Panc1 (cell line): ENCODE measurements at places on chromosomes 12 and 14.

DNA sequence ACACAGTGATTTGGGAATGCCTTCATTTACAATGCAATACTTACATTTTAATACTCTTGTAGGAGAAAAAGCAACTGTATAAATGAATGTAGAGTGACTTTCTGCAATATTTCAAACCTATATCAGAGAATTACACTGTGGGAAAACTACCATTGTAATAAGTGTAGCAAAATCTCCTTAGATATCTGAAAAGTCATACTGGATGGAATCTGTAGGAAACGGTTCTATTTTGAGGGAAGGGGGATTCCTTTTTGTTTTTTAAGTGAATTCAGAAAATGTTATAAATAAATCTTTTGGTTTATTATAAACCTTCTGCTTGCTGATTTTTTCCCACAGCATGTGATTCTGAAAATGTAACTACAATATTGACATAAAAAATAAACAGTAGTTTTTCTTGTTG, 23.0 kb downstream of the ZNF891 start:
- H3K4me1 ChIP-seq = no peaks in the 10 kb centered on the region
- H3K27ac ChIP-seq = no peak overlapping the region
- no peak overlapping the region for H3K4me3 ChIP-seq

DNA sequence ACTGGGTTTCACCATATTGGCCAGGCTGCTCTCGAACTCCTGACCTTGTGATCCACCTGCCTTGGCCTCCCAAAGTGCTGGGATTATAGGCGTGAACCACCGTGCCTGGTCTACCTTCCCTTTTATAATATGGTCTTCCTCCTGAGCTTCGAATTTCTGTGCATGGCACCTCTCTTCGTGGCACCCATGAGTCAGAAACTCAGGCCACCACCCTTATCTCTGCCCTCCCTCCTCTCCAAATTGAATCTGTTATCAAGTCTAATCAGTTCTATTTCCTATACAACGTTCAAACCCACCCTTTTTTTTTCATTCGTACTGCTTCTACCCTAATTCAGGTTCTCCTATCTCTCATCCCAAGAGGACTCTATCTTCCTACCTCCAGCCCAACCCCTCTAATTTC, 5.0 kb upstream of the TINF2 start:
- no peaks in the 10 kb centered on the region for H3K36me3 ChIP-seq
- no peaks in the 10 kb centered on the region for H3K4me1 ChIP-seq
- H3K27me3 ChIP-seq = no peaks in the 10 kb centered on the region
- H3K27ac ChIP-seq = no peak overlapping the region

DNA sequence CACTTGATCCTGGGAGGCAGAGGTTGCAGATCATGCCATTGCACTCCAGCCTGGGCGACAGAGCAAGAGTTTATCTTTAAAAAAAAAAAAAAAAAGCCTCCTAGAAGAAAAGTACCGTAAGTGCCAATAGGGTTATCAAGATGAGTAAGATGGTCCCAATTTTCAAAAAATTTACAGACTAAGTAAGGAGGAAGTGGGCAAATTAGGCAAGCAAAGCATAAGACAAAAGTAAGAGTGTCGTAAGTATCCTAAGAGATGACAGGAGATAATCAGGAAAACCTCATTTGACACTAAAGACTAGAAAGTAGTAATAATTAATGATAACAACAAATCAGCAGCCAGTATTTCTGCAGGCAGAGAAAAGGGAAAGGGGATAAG, 12.2 kb downstream of the PYM1 start:
- DNase-seq = no peak
- no peaks in the 10 kb centered on the region for H3K27me3 ChIP-seq
- H3K27ac ChIP-seq = no peak overlapping the region
- H3K36me3 ChIP-seq = peaks cover 2% of the 10 kb centered on the region; the same call in 1 of the 2 replicates
- H3K4me3 ChIP-seq = no peak overlapping the region
- H3K4me1 ChIP-seq = no peaks in the 10 kb centered on the region

DNA sequence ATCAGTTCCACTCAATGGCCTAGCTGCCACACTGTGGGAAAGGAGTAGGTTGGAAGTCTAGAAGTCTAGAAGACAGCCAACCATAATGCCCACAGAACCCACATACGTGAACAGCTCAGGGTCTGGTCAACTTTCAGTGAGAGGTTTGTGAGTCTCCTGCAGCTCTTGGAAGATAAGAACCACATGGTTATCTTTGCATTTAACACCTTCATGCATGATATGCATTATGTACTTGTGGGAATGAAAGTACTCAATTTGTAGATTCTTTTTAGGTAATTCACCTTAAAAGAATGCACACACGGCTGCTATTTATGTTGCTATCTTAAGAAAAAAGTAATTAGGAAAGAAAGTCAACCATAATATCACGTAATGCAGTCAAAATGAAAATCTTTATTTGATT, 126.7 kb downstream of the ESRRB start:
- no peak overlapping the region for H3K27ac ChIP-seq
- H3K4me3 ChIP-seq = no peak overlapping the region
- H3K36me3 ChIP-seq = no peaks in the 10 kb centered on the region

- no peak for DNase-seq
- no peaks in the 10 kb centered on the region; the same call in 1 of the 2 replicates for H3K36me3 ChIP-seq
- no peak overlapping the region for H3K4me3 ChIP-seq
- H3K27me3 ChIP-seq = no peaks in the 10 kb centered on the region
- no peaks in the 10 kb centered on the region for H3K4me1 ChIP-seq
Measured at GRCh38 chr14:22761734-22762133, 4.8 kb upstream of the OXA1L start.

GRCh38 chr14:23009939-23010726, at the start of gene C14orf93:
C14orf93 (minus strand) TSS chr14:23010143; CDS start chr14:22999023, 11,120 bp downstream.
- DNase-seq = peak; percentile 39
- no peaks in the 10 kb centered on the region for H3K27me3 ChIP-seq
- H3K4me3 ChIP-seq = peak within 1 kb of the TSS; percentile 68
- peaks cover 22% of the 10 kb centered on the region for H3K4me1 ChIP-seq
- no peaks in the 10 kb centered on the region; the same call in 1 of the 2 replicates for H3K36me3 ChIP-seq
- peak within 1 kb of the TSS; percentile 99 for H3K27ac ChIP-seq

GRCh38 chr12:8655421-8655820, 7.2 kb downstream of the MFAP5 start:
- H3K27me3 ChIP-seq = no peaks in the 10 kb centered on the region
- H3K36me3 ChIP-seq = no peaks in the 10 kb centered on the region
- no peak overlapping the region for H3K4me3 ChIP-seq
- no peaks in the 10 kb centered on the region for H3K4me1 ChIP-seq
- H3K27ac ChIP-seq = no peak overlapping the region
- DNase-seq = no peak

GRCh38 chr14:89425931-89426330, 8.9 kb upstream of the FOXN3 start:
- H3K4me1 ChIP-seq = no peaks in the 10 kb centered on the region
- no peak overlapping the region for H3K27ac ChIP-seq
- H3K36me3 ChIP-seq = no peaks in the 10 kb centered on the region

DNA sequence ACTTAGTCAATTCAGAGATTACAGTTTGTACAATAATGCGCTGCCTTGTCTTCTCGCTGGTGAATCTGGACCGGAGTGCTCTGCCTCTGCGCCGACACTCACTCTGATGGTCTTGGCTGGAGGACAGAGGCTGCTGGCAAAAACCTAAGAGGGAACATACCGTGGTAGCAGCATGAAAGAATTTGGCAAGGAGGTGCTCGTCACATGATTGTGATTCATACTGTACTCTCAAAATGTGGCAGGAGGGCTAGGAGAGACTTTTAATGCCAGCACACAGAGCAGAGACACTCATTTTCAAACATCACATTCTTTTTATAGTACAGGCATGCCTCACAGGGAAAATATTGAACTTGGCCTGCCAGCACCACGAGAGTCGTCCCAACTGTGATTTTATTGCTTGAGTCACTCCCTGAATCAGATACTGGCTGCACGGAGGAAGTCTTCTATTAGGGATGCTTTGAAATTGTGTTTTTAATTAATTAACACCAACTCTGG, 67.8 kb downstream of the HMGA2 start:
- peak overlapping the region; percentile 100 for H3K27ac ChIP-seq
- H3K27me3 ChIP-seq = no peaks in the 10 kb centered on the region
- H3K4me1 ChIP-seq = peaks cover 88% of the 10 kb centered on the region
- peak; percentile 95 for DNase-seq

DNA sequence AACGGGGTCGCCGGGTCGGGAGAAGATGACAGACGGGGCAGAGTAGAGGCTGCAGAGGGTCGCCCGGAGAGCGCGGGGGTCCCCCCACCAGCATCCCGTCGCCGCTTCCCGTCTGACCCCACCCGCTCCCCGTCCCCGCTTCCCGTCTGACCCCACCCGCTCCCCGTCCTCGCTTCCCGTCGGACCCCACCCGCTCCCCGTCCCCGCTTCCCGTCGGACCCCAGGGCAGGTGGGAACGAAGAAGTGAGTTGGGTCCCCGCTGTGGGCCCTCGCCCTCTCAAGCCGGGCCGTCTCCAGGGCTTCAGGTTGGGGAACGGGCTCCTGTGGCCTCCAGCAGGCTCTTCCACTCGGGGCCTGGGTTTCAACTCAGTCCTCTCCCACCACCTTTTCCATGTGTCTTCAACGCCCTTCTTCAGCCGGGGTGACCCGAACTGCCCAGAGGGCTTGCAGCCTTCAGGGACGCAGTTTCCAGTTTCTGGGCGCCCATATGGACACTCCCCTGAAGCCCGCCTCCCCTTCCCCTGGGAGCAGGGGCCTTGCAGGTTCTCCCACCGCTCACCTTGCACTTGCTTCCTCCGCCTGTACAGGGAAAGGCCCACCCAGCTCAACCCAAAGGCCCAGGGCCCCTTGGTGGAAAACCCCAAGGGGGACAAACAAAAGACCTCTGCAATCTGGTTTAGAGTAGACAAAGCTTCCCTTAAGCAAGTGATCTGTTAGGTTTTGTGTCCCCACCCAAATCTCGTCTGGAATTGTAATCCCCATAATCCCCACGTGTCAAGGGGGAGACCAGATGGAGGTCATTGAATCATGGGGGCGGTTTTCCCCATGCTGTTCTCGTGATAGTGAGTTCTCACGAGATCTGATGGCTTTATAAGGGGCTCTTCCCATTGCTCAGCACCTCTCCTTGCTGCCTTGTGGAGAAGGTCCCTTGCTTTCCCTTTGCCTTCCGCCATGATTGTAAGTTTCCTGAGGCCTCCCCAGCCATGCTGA, 66.5 kb downstream of the TNFAIP2 start:
- H3K27ac ChIP-seq = no peak overlapping the region
- no peaks in the 10 kb centered on the region for H3K27me3 ChIP-seq
- H3K4me3 ChIP-seq = peak overlapping the region; percentile 44; the same call in 1 of the 2 replicates

DNA sequence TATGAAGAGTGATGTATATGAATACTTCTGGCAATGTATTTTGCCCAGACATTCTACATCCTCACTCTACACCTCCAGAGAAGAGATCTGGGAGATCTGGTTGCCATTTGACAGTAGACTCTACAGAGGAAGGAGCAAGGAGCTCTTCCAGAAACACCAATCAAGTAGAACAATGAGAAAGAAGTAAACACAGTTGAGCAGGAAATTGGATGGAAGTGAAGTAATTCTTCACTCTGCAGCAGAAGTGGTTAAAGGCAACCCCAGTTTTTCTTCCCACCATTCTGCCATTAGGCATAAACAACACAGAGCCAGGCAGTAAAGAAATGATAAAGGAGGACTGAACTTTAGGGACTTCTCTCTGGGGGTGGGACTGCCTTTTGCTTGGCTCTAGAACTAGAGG, 48.5 kb upstream of the PRICKLE1 start:
- no peak overlapping the region for H3K4me3 ChIP-seq
- no peaks in the 10 kb centered on the region for H3K4me1 ChIP-seq
- no peaks in the 10 kb centered on the region for H3K36me3 ChIP-seq
- no peaks in the 10 kb centered on the region for H3K27me3 ChIP-seq
- DNase-seq = no peak

GRCh38 chr12:59646636-59647035, 50.8 kb downstream of the SLC16A7 start:
- H3K36me3 ChIP-seq = no peaks in the 10 kb centered on the region
- no peak for DNase-seq
- no peaks in the 10 kb centered on the region for H3K27me3 ChIP-seq
- no peaks in the 10 kb centered on the region for H3K4me1 ChIP-seq

- H3K4me3 ChIP-seq = no peak overlapping the region
- H3K27me3 ChIP-seq = no peaks in the 10 kb centered on the region
- H3K4me1 ChIP-seq = no peaks in the 10 kb centered on the region; the same call in 1 of the 2 replicates
- no peaks in the 10 kb centered on the region for H3K36me3 ChIP-seq
- DNase-seq = no peak
- no peak overlapping the region for H3K27ac ChIP-seq
Measured at GRCh38 chr12:124588751-124589267, 21.4 kb upstream of the NCOR2 start.

DNA sequence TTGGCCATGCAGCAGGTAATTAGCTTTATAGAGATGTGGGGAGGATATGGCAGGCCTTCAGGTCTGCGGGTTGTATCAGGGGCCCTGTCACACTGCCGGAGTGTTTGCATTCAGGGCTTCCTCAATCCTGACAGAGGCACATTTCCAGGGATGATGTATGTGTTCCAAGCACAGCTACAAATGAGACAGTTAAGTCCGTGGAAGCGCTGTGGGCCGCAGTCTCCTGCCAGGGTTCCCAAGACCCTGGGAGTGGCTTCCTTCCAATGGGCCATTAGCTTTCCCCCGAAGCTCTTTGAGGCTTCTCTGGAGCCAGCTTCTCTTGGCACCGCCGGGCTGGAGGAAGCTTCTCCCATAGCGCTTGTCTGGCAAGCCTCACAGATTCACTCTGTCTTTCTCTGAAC, 1524.7 kb upstream of the TMEM132C start:
- H3K4me1 ChIP-seq = no peaks in the 10 kb centered on the region
- DNase-seq = no peak
- H3K4me3 ChIP-seq = no peak overlapping the region
- no peak overlapping the region for H3K27ac ChIP-seq
- H3K36me3 ChIP-seq = no peaks in the 10 kb centered on the region

- no peak overlapping the region for H3K4me3 ChIP-seq
- no peaks in the 10 kb centered on the region for H3K4me1 ChIP-seq
- DNase-seq = no peak
- H3K27ac ChIP-seq = no peak overlapping the region
- H3K36me3 ChIP-seq = no peaks in the 10 kb centered on the region; the same call in 1 of the 2 replicates
Measured at GRCh38 chr14:56953884-56954283, 143.6 kb upstream of the OTX2 start.

- H3K4me1 ChIP-seq = no peaks in the 10 kb centered on the region
- H3K27ac ChIP-seq = no peak overlapping the region
- H3K4me3 ChIP-seq = no peak overlapping the region
- DNase-seq = no peak
Measured at GRCh38 chr14:71089971-71090370, 182.7 kb downstream of the PCNX1 start.

DNA sequence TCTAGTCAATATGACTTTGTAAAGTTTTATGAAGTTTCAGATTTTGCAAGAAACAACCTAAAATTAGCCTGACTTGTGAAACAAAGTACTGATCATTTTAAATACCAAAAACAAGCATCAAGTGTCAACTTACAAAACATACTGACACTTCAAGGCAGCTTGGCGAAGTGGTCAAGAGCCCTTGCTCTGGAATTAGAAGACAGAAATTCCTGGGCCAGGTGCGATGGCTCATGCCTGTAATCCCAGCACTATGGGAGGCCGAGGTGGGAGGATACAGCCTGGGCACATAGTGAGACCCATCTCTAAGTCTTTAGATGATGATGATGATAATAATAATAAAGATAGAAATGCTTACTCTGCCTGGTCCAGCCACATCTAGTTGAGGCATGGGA, 45.4 kb upstream of the NR2C1 start:
- no peaks in the 10 kb centered on the region for H3K27me3 ChIP-seq
- no peak for DNase-seq
- 0 out of 2 replicates have a peak overlapping the region, but pooled peaks have one; percentile 34 for H3K27ac ChIP-seq

- H3K4me3 ChIP-seq = no peak overlapping the region
- no peaks in the 10 kb centered on the region for H3K36me3 ChIP-seq
- no peaks in the 10 kb centered on the region for H3K4me1 ChIP-seq
Measured at GRCh38 chr12:26466726-26467125, 271.4 kb downstream of the SSPN start.
